ENCODE measurements at places on chromosomes 12 and 14.

GRCh38 chr12:97748298-97748697, 285.7 kb downstream of the RMST start:
- DNase-seq = peak; percentile 57

DNA sequence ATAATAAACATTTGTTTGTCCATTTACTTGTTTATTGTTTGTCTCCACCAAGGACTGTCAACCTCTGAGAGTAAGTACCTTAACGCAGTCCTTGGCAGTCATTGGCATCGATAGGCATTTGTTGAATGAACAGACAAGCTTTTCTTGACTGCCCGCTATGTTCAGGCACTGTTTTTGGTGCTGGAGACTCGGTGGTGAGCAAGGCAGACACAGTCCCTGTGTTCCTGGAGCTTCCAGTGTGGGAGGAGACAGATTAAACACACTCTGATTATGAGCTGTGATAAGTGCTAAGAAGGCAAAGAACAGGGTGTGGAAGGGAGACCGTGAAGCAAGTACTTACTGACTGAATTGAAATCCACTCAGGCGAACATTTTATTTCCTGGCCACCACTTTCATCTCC, 1.2 kb downstream of the ATP6V0A2 start:
- DNase-seq = no peak

DNA sequence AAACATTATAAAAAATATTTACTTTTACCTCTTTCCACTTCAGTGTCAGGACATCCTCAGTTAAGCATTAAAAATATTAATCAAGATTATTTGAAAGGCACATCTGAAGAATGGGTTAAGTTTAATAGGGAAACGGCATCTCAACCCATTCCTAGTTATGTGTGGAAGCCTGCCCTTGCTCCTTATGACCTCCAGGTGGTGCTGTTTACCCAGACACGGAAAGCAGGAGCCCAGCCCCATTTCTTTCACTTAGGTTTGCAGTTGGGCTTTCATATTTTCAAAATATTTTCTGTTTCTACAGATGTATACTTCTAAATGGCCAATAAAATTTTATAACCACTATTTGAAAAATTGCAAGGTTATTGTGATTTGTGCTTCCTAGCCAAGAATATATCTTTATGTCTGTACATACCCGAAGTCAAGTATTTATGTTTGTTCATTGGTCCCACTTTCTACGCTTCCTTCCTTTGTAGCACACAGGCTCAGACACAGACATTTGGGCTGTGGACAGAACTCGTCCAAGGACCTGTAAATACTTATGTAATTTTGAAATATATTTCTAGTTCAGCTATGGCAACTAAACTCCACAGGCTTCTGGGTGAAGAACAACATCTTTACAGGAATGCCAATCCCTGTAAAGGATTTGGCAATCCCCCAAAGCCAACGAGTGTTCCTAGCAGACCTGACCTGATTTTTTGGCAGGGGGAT, 247.1 kb downstream of the AKAP6 start:
- peak; percentile 59 for DNase-seq

DNA sequence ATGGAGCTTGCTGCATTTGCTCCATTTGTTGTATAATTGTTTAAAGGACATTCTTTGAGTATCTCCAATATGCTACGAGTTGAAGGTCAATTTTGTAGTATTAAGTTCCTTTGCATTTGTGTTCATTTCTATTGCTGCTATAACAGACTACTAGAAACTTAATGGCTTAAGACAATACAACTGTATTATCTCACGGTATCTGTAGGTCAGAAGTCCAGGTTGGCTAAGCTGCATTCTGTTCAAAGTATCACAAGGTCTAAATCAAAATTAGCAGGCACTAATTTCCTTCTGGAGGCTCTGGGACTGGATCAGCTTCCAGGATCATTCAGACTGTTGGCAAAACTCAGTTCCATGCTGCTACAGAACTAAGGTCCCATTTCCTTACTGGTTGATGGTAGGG, 340.6 kb downstream of the GXYLT1 start:
- no peak for DNase-seq

DNA sequence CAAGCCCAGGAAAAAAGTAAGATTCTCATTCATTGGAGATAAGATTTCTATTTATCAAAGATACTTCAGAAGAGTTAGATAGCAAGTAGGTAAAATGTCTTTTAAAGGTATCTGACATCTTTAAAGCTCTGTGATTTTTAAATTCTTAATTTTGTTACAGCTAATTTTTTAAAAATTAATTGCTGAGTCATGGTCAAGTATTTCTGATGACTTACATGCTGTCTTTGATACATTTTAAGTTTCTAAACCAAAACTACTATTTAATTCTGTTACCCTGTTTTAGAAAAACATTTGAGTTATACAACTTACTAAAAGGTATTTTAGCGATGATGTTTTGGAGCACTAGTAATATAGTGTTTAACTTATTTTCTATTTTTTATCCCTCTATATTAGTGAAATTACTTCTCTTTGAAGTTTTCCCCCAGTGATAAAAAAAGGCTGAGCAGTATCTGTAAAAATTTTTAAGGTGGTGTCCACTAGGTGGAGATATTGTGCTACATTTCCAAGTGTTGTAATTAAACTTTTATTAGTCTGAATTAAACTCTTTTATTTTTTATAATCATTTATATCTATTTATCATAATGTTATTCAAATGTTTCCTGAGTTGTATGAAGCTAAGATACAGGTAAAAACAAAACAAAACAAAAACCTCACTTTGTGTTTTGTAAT, 11.5 kb downstream of the ALG10 start:
- no peak for DNase-seq

DNA sequence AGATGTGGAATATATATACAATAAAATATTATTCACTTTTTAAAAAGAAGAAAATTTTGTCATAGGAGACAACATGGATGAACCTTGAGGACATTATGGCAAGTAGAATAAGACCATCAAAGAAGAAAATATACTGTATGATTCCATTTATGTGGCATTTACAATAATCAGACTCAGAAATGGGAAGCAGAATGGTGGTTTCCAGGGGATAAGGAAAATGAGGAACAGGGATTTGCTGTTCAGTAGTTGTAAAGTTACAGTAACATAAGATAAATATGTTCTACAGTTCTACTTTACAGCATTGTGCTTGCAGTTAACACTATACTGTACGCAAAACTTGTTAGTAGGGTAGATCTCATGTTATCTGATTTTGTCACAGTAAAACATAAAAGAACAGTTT, 1271.0 kb downstream of the LRFN5 start:
- no peak for DNase-seq

DNA sequence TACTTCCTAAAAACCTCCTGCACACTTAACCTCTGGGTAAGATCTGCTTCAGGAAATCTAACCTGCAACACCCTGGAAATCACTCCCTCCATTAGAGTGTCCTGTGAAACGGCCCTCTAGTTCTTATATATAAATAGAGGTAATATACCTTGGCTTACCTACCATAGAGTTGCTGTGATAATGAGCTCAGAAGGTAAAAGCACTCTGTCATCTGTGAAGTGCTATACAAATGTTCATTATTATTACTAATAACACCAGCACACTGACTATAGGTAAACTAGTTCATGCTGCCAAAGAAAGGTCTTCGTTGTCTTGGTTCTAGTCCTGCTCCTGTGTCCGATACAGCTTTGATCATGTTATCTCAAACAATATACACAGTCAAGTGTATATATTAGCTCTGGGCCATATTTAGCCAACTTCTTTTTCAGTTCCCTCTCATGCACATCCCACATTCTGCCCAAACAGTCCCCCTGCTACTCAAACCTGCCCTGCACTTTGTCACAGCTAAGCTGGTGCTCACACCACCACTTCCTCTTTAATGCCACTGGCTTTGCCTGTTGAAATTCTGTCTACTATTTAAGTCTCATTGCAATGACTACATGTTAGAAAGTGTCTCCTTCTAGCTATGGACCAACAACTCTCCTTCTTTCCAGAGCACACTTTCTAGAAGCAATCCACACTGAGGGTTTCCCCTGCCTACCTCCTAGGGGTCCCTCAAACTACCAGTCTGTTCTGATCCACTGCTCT, 5.1 kb downstream of the E2F7 start:
- DNase-seq = no peak

GRCh38 chr12:9750276-9751203, 10.2 kb downstream of the CD69 start:
- peak; percentile 19 for DNase-seq

- DNase-seq = no peak
Observed at GRCh38 chr14:70964492-70964891, 57.2 kb downstream of the PCNX1 start.

- no peak for DNase-seq
Observed at GRCh38 chr12:63086149-63086915, 64.7 kb downstream of the AVPR1A start.

GRCh38 chr12:102120564-102120873, 536 bp downstream of the PARPBP start:
- no peak for DNase-seq

DNA sequence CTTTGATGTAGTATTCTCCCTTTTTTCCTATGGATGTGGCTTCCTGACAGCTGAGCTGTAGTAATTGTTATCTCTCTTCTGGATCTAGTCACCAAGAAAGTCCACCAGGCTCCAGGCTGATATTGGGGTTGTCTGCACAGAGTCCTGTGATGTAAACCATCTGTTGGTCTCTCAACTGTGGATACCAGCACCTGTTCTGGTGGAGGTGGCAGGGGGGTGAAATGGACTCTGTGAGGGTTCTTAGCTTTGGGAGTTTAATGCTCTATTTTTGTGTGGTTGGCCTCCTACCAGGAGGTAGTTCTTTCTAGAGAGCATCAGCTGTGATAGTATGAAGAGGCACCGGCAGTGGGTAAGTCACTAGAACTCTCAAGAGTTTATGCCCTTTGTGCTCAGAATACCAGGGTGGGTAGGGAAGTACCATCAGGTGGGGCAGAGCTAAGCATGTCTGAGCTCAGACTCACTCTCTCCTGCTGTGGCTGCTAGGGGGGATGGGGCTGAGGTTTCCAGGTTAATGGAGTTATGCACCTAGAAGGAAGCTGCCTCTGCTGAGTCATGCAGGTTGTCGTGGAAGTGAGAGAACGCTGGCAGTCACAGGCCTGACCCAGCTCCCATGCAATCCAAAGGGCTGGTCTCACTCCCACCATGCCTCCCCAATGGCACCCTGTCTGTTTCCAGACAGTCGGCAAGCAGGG, 3.0 kb upstream of the TAS2R14 start:
- DNase-seq = no peak

DNA sequence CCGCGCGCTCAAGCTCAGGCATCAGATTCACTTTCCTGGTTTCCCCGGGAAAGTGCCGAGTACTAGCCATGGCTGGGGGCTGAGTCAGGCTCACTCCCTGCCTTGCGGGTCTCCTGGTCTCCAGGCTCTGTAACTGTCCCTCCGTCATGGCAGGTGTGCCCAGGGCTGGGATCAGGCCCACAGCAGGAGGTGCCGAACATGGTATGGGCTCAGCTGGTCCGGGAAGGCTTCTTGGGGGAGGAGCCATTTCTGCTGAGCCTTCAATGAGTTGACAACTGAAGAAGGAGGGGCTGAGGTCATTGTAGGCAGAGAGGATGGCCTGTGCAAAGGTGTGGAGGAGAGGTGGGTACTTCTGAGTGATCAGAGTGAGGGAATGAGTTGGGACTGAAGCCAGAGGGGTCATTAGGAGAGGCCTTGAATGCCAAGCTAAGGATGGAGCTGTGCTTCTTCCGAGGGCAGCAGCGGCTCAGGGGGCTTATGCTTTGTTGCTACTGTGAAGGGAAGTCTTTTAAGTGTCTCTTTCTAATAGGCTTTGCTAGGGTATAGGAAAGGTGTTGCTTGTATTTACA, 769 bp downstream of the EXOC3L4 start:
- no peak for DNase-seq

- no peak for DNase-seq
Observed at GRCh38 chr14:91075553-91075952, 15.1 kb upstream of the RPS6KA5 start.

GRCh38 chr12:83136411-83136810, 449.7 kb downstream of the TMTC2 start:
- DNase-seq = no peak

GRCh38 chr12:114688256-114688845, 4.4 kb upstream of the TBX3 start:
- no peak for DNase-seq

- DNase-seq = no peak
Observed at GRCh38 chr14:54450535-54450934, 9.4 kb upstream of the CNIH1 start.

- no peak for DNase-seq
Observed at GRCh38 chr12:34299802-34300193, 277.5 kb downstream of the ALG10 start.

DNA sequence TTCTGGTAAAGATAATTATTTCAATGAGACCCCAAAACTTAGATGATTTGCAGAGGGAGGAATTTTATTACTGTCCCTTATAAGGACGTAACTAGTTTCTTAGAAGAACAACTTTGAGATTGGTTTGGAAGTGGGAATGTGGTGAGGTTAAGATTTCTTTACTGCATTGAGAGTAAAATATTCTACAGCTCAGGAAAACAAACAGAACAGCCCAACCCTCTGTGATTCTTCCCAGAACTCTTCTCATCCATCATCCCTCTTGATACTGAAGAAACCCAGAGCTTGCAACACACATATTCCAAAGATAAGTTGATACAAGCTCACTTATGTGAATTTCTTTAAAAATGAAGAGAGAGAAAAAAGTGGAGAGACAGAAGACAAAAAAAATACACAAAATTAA, 234.2 kb downstream of the CRADD start:
- DNase-seq = no peak

DNA sequence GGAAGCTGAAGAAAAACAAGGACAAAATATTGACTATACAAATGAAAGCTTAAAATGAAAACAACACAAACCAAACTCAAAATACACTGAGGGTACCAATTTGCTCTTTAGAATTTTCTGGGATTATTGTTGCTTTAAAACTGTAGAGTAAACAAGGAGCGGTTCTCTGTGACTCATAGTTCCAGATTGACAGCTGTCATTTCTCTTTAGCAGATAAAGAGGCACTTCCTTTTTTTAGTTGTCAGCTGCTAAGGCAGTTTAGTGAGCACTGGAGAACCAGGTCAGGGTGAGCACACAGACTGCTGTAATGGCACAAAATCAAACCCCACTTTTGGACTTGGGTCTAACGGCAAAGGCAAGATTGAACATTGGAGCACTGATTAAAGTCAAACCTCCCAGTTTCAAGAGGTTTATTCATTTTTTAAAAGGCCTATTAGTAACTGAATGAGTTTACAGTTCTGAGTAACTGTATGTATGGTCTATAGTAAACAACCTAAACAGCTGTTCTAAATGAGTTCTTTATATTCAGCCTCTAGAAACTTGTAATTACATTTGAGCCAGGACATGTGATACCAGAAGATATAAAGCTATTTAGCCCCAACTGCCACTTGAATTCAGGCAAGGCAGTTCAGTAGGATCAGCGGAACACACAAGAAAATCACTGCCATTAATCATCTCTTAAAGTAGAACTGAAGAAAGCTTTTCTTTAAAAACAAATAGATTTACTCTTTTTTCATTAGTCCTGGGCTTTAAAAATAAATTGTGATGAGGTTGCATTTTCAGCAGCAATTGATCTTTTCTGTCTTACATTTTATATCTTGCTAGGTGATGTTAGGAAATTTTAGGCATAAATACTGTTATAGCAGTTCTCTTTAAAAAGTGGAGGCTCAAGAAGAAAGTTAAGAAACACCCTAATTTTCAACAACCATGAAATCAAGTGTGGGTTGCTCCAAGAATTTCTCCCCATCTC, 71.7 kb upstream of the PRICKLE1 start:
- DNase-seq = no peak

Data from SHP77 (cell line).